ENCODE measurements at places on chromosomes 11 and 22. TPM values are rescaled to one million over a fixed set of nuclear protein-coding genes. Genes with fewer than 3 reads are reported as not detected.

- no peak for DNase-seq
These were observed 49.9 kb upstream of the LDLRAD3 start for GRCh38 chr11:35893796-35894475.

The CARS1 gene
- 63.6 TPM for total RNA-seq

The OR51F1 gene
- total RNA-seq: not detected

DNA sequence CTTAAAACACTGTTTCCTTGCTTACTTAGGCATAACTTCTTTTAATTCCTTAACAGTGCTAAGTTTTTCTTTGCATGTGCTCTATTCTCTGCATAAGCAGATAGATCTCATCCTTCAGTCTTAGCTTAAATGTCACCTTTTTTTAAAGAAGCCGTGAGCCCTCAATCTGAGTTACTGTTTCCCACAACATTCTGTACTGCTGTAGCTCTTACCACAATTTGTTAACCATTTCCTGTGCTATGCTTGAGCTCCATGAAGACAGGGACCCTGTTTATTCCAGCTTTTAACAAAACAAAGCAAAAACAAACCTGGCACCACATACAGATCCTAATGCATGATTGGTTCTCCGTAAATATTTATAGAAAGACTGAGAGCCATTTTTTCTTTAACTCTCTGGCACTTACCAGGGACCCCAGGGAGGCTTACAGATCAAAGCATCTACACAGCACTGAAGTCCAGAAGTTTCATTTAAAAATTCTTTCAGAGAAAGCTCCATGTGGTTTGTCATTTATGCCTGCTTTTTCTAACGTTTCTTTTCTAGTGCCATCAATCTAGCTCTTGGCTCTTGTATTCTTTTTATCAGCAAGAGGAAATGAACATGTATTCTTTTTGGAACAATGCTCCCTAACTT, 74.9 kb downstream of the DYNC2H1 start:
- no peak for DNase-seq

DNA sequence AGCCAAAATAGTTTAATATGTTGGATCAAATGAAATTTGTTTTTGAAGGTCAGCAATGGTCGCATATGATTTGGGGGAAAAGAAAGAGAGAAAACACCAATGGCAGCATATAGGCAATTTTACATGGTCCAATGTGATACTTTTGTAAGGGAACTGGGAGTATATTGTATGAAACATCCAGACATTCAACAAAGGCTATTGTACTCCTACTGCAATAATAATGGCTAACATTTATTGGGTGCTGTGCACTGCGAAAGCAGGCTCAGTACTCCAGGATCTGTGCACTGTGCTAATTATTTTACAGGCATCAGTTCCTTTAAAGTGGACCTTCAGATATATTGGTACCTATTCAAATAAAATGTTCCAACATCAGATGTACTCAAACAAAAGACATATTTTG, 5.9 kb upstream of the OR10V1 start:
- no peak for DNase-seq

DNA sequence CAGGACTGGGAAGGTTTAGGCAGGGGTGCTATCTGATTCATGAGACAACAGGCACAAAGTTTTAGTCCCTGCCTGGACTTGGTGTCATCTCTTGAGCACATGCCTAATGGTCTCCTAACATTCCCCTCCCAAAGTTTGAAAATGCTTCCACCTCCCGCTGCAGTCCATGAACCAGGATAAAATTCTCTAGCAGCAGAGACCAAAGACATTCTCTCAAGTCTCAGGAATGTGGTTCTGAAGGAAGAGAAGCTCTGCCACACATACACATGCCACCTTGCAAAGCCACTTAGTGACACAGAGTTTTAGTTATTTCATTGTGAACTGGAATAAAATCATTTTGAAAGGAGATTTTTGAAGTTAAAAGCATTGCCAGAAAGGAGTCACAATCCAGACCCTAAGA, 15.5 kb downstream of the OR51B6 start:
- no peak for DNase-seq

The CECR2 gene
- 0.18 TPM for total RNA-seq

- no peak for DNase-seq
These were observed 249.0 kb downstream of the DYNC2H1 start for GRCh38 chr11:103358251-103358650.

- no peak for DNase-seq
These were observed 85.8 kb upstream of the NECTIN1 start for GRCh38 chr11:119814766-119815165.

- no peak for DNase-seq
These were observed 91.2 kb upstream of the BID start for GRCh38 chr22:17865183-17866055.

The CHADL gene
- 0.36 TPM for total RNA-seq

DNA sequence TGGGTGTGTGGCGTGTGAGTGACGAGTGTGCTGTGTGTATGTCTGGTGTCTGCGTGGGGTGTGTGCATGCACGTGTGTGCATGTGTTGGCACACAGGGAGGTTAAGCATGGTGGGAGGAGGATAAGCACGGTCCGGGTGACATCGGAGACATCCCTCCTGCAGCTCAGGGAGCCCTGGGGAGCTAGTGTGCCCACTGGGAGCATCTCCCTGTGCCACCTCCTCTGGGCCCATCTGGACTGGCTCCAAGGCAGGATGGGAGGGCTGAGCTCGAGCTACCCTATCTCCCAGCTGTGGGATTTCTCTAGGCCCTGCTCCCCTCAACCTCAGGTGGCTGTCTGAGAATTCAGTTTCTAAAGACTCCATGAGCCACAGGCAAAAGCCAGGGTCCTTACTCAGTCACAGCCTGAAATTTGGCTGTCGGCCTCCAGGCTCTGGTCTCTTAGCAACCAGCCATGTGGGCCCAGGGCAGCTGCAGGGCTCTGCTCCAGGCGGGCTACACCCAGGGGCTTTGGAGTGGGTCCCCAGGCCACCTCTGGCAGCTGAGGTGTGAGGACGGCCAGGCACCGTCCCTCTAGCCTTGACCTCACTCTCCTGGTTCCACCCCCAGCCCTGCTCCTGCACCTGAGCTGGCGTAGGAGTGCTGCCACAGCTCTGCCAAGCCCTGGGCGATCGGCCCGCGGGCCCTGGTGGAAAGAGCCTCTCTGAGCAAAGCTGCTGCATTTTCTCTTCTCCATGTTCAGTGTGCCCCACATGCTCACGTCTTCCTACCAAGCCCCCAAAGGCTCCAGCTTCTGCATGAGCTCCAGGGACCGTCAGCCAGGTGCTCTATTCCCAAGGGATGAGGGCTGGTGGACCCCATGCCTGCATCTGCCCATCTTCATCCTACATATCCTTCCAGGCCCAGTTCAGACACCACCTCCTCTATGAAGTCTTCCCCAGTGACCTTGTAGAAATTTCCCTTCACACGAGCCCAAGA, 39.7 kb downstream of the RTL6 start:
- DNase-seq: no peak

- DNase-seq: no peak
These were observed 97.7 kb downstream of the NXPE2 start for GRCh38 chr11:114775875-114776621.

DNA sequence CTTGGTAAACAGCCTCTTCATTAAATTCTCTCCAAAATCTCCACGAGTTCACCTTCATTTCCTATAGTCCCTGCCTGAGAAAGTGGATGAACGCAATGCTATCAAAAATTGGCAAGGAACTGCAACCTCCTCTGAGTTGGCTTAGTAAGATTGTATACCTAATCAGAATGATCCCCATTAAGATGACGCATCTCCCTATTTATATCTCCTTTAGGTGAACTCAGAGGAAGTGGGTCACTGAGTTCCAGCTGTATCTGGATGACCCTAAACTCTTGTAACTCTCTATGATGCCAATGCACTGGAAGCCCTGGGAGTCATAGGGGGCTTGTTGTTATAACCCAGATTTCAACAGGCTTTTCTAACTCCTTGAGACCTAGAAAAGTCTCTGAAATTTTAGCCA, 48.2 kb downstream of the OR10A6 start:
- DNase-seq: no peak
